Fibroblast of lung (primary cell): ENCODE measurements at places on chromosomes 13 and 19.

GRCh38 chr13:78618411-78618810, 15.1 kb upstream of the POU4F1 start:
- DNase-seq = no peak

GRCh38 chr13:80265348-80265747, 75.6 kb downstream of the SPRY2 start:
- no peak for DNase-seq

DNA sequence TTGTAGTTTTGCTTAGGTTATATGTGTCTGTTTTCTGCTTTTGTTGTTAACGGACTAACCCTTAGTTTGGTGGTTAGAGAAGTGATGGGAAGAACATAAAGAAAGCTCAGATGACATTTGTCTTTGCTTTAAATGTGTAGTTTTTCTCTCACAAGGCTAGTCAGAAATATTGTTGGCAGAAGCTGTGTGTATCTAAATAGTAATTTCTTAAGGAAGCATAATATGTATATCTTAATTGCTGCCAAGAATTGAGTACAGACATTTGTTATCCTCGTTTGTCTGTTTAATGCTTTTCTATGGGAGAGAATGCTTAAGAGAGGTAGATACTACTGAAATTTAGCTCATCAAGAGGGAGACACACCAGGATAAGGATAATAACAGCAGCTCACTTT, 2.7 kb downstream of the RGCC start:
- DNase-seq = no peak

GRCh38 chr13:24905242-24905641, 141.3 kb downstream of the RNF17 start:
- DNase-seq = peak; percentile 22

DNA sequence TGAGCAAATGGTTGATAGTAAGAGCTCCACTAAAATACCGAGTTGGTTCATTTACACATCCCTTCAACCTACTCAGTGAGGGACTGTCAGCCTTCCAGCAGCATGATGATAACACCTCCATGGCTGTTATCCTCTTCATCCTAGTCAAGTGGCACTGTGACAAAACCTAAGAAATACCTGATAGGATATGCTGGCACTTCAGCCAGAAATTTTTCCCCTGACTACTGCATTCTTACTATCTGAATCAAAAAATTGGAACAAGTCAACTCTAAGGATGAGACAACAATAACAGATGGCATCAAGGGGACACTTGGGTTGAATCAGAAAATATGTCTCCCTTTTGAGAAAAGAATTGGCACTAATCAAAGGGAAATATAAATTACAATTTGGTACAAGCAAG, 193.9 kb downstream of the KCTD12 start:
- DNase-seq = no peak

- no peak for DNase-seq
Observed at GRCh38 chr13:99577934-99578917, 77.0 kb downstream of the TM9SF2 start.
